Endodermal cell (in vitro differentiated cells): ENCODE measurements at places on chromosomes 1 and 21. TPM values are rescaled to one million over a fixed set of nuclear protein-coding genes. Genes with fewer than 3 reads are reported as not detected.

The LCA5L gene
- 2.4 to 4.5 TPM (median 3.0 TPM) in 3 replicates for total RNA-seq

The SLC5A9 gene
- total RNA-seq, result 48.1 and 52.4 TPM in 2 replicates

The CELA2A gene
- total RNA-seq, result not detected in 3 replicates

The SASS6 gene
- total RNA-seq, result 8.8 and 9.7 TPM in 2 replicates

- H3K4me3 ChIP-seq, result no peak overlapping the region
- no peak overlapping the region for H3K27ac ChIP-seq
- H3K36me3 ChIP-seq, result peaks cover 8% of the 10 kb centered on the region
- DNase-seq, result no peak
Measured at GRCh38 chr1:110384581-110385321, 6.1 kb downstream of the SLC16A4 start.

DNA sequence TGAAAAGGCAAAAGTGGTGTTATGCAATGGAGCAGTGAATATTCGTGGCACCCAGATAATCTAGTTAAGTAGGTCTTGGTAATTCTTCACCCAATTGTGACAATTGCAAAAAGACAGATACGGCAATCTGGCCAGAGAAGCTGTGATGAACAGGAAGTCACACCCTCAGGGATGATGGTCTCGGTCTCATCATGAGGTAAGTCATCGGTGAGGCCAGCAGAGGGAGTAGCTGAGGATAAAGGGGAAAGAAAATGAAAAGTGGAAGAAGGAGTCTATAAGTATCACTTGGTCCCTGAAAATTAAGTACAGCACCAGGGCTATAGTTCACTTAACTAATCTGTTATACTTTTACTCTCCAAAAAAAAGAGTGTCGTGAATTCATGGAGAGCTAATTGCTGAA lies 258.8 kb upstream of the NCAM2 start:
- H3K4me1 ChIP-seq, result peaks cover 5% of the 10 kb centered on the region
- DNase-seq, result peak; percentile 75
- H3K4me3 ChIP-seq, result no peak overlapping the region
- H3K27me3 ChIP-seq, result no peaks in the 10 kb centered on the region

DNA sequence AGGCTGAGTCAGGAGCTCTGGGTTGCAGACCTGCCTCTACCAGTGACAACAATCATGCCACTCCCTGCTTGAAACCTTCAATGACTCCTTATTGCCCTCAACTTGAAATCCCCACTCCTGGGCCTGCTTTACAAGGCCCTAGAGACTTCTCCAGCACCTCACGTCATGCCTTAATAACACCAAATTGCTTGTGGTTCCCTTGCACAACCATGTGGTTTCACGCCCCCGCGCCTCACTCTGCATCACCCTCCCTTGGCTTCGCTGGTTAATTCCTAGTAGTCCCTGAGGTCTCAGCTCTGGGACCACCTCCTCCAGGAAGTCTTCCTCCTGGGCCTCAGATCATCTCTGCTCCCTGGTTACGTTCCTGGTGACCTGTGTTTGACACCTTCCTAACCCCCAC lies 33.0 kb downstream of the EPHA2 start:
- H3K4me3 ChIP-seq, result no peak overlapping the region
- no peak overlapping the region for H3K27ac ChIP-seq
- H3K27me3 ChIP-seq, result no peaks in the 10 kb centered on the region
- peak; percentile 40 for DNase-seq
- peaks cover 52% of the 10 kb centered on the region for H3K36me3 ChIP-seq
